ENCODE measurements at places on chromosomes 5 and 9.

- no peak for DNase-seq
These were observed 46.0 kb downstream of the COL5A1 start for GRCh38 chr9:134687556-134687955.

DNA sequence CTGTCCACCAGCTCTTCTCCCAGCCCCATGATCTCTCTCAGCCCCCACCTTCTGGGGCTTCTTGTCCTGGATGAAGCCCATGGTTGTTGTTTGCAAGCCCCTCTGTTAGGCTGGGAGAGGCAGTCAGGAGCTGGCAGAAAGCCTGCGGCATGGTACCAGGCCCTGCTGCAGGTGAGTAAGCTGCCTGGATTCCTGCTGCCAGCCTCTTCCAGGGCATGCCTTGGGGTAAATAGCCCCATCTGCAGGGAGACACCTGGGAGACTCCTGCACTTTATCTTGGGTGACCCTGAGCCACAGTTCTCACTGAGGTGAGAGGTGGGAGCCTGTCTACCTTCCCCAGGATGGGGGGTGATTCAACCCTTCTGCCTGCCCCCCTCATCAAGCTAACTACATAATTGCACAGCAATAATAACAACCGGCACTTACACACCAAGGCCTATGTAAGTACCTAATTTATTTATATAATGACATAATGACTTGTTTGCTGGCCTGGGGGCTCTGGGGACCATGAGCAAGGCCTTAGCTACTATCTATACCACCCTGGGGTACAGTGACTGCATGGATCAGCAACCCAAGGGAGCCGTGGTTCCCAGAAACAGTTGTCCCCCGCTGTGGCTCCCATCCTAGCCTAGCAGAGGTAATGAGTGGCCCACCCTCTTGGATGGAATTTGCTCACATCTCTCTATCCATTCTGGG lies 116.0 kb downstream of the PSD2 start:
- DNase-seq: no peak

GRCh38 chr5:122880749-122881148 lies 35.3 kb downstream of the SNX24 start:
- no peak for DNase-seq

DNA sequence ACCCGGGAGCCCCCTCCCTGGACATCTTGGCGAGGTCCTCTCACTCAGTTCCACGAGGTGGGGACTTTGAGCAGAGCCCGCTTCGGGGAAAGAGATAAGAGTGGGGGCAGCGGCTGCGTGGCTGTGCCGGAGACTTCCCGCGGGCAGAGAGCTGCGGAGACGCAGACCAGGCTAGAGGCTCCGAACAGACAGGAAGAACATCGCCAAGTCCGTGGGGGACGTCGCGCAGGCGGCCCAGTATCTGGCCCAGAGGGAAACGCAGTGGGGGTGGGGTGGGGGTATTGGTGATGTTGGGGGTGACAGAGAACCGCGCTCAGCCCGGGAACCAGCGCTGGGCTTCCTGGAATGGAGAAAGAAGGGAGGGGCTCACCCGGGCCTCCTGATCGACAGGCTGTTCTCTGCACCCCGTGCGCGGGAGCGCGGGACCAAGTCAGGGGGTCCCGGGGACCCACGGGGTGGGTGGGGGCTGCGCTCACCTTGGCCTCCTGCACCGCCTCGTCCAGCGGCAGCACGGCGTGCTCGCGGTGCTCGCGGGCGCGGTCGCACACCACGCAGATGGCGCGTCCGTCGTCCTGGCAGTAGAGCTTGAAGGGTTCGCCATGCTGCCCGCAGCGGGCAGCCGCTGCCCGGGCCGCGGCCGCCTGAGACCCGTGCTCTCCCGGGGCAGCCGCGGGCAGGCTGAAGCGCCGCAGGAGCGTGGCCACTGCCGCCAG lies 727 bp downstream of the TRIM7 start:
- no peak for DNase-seq

GRCh38 chr5:122192497-122193496 lies 63.5 kb downstream of the ZNF474 start:
- DNase-seq: peak; percentile 45

DNA sequence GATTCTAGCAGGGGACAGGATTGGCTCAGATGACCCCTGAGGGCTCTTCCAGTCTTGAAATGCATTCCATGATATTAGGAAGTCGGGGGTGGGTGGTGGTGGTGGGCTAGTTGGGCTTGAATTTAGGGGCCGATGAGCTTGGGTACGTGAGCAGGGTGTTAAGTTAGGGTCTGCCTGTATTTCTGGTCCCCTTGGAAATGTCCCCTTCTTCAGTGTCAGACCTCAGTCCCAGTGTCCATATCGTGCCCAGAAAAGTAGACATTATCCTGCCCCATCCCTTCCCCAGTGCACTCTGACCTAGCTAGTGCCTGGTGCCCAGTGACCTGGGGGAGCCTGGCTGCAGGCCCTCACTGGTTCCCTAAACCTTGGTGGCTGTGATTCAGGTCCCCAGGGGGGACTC lies 2.9 kb upstream of the MYOZ3 start:
- no peak for DNase-seq

DNA sequence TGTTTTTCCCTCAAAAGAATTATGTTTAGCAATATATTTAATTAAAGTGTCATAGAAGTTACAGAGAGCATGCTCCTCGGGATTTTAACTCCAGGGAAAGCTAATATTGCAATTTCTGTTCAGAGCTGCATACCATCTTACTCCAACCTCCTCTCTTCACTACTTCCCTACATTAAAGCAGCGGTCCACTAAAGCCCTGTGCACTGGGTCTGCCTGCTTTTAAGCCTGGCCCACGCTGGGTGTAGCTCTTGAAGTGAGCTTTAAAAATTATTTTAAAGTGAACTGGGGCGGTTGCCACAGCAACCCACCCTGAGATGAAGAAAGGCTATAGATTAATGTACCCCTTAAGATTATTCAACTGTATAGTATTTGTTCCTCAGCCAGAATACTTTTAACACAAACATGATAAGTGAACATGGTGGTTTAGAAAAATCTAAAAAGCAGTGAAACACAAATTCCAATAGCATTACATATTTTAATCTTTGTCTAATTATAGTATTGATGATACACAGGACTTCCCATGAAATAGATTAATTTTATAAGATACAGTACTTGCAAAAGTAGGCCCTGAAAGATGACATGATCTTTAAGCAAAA lies 3.9 kb upstream of the MEF2C start:
- DNase-seq: no peak

- DNase-seq: no peak
These were observed 72.9 kb downstream of the ZNF622 start for GRCh38 chr5:16392718-16393117.

DNA sequence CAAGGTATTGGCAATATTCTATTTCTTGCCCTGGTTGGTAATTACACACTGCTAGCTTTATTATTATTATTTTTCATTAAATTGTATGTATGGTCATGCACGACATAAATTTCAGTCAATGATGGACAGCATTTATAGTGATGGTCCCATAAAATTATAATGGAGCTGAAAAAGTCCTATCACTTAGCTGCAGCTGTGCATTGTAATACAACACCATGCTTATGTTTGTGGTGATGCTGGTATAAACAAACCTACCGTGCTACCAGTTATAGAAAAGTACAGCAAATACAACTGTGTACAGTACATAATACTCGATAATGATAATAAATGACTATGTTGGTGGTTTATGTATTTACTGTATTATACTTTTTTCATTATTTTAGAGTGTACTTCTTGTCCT lies 65.5 kb downstream of the NR3C1 start:
- no peak for DNase-seq

Measured in NCI-H1092 (cell line).